GM23248 (cell line): ENCODE measurements at places on chromosomes 11 and 22. TPM values are rescaled to one million over a fixed set of nuclear protein-coding genes. Genes with fewer than 3 reads are reported as not detected.
A peak's percentile ranks its signal among the peaks of the same experiment; 100 is the strongest.

The SHANK3 gene
- total RNA-seq, result 0.51 and 0.97 TPM in 2 replicates

DNA sequence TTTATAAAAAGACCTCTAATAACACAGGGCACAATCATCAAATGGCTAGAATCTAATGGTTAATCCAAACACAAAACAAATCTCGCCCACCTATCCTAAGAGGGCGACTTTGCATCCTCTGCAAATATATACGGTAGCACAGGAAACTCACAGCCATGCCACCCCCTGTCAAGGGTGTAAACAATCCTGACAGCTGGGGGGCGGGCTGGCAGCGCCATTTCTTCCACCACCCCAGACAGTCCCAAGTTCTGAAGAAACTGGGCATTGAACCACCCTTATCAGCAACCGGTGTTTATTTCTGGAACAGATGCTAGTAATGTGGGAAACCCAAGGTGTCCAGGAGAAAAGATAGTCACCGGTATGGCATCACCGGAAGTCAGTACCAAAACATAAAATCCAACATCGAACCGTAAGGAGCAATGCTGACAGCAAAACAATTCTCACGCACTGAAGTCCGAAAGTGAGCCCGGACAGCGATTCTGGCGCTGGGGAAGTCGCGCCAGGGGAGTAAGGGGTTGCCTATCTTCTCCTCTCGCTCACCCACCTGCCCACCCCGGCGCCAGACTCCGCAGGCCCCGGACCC is 825 bp downstream of the FBXO3 start:
- no peaks in the 10 kb centered on the region for H3K27me3 ChIP-seq
- H3K4me3 ChIP-seq, result peak overlapping the region; percentile 95
- peak overlapping the region; percentile 27; the same call in 1 of the 2 replicates for H3K27ac ChIP-seq
- peaks cover 5% of the 10 kb centered on the region; the same call in 1 of the 2 replicates for H3K36me3 ChIP-seq
- peak; percentile 58 for DNase-seq

GRCh38 chr11:13149991-13150390 is 127.6 kb upstream of the BMAL1 start:
- H3K27me3 ChIP-seq, result no peaks in the 10 kb centered on the region
- DNase-seq, result no peak
- H3K27ac ChIP-seq, result no peak overlapping the region
- H3K4me1 ChIP-seq, result no peaks in the 10 kb centered on the region

DNA sequence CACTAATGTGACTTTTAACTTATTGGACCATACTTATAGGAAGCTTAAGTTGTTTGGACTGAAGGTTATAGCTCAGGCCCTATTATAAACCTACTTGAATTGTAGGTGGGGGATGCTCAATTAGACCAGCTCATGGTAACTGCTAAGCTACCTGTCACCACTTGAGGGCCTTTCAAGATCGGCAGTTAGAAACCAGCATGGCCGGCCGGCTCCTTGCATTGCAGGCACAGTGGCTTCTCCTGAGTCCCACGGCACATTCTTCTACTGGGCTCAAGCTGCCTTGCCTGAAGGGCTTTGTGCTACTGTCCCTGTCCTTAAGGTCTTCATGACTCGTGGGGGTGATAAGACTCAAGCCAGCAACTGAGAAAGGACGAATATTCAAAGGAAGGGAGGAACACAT is 70.8 kb downstream of the TBC1D22A start:
- H3K27me3 ChIP-seq, result no peaks in the 10 kb centered on the region
- H3K36me3 ChIP-seq, result peaks cover 10% of the 10 kb centered on the region
- peaks cover 30% of the 10 kb centered on the region for H3K4me1 ChIP-seq

DNA sequence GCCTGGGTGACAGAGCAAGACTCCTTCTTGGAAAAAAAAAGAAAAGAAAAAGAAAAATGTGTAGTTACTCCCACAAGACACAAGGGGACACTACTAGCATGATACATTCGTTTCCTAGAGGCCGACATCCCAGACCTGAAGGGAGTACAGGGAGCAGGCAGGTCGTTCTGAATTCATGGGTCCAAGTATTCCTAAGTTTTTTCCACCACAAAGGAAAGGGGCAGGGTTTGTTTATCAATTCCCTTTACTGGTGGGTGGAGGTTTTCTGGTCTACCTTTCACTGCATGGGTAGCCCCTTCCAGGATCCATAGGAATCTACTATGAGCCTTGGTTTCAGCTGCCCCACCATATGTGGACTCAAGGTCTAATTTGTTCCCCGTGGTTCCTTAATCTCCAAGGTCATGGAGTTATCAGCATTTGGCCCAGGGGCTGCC is 11.8 kb downstream of the TIGD3 start:
- H3K27ac ChIP-seq, result 0 out of 2 replicates have a peak overlapping the region, but pooled peaks have one; percentile 2
- H3K4me3 ChIP-seq, result no peak overlapping the region
- DNase-seq, result peak; percentile 90
- peaks cover 6% of the 10 kb centered on the region for H3K4me1 ChIP-seq
- no peaks in the 10 kb centered on the region for H3K27me3 ChIP-seq
- no peaks in the 10 kb centered on the region for H3K36me3 ChIP-seq

GRCh38 chr22:20660441-20661054 is 113.4 kb upstream of the SERPIND1 start:
- H3K27me3 ChIP-seq, result peaks cover 47% of the 10 kb centered on the region
- no peak overlapping the region for H3K27ac ChIP-seq
- no peak for DNase-seq
- H3K4me3 ChIP-seq, result no peak overlapping the region
- no peaks in the 10 kb centered on the region for H3K4me1 ChIP-seq

- peaks cover 47% of the 10 kb centered on the region for H3K27me3 ChIP-seq
- H3K4me3 ChIP-seq, result no peak overlapping the region
- no peak overlapping the region for H3K27ac ChIP-seq
- no peak for DNase-seq
- no peaks in the 10 kb centered on the region for H3K36me3 ChIP-seq
These were observed 9.2 kb upstream of the ANO1 start for GRCh38 chr11:70068950-70069349.

The OR8G5 gene
- not detected in 2 replicates for total RNA-seq

The TSGA10IP gene
- 0.13 TPM in 1 of 2 replicates, not detected in the other for total RNA-seq

The NRGN gene
- 0.32 TPM in 1 of 2 replicates, not detected in the other for total RNA-seq

DNA sequence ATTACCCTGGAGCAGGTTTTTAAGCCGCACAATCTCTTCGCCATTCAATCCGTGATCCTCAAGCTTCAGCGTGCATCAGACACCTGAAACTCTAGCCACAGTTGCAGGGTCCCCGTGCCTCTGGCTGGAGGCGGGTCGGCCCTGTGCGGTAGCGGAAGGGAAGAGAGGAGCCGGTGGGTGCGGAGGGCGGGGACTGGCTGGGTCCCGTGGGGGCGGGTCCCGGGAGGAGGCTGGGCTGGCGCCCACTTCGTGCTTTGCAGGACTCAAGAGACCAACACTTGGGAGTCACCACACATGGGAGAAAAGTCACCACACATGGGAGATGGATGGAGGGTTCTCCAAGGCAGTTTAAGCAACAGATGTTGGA is 772 bp downstream of the C22orf15 start:
- no peak overlapping the region for H3K4me3 ChIP-seq
- no peaks in the 10 kb centered on the region for H3K27me3 ChIP-seq
- H3K36me3 ChIP-seq, result no peaks in the 10 kb centered on the region
- no peak overlapping the region for H3K27ac ChIP-seq
- no peak for DNase-seq

DNA sequence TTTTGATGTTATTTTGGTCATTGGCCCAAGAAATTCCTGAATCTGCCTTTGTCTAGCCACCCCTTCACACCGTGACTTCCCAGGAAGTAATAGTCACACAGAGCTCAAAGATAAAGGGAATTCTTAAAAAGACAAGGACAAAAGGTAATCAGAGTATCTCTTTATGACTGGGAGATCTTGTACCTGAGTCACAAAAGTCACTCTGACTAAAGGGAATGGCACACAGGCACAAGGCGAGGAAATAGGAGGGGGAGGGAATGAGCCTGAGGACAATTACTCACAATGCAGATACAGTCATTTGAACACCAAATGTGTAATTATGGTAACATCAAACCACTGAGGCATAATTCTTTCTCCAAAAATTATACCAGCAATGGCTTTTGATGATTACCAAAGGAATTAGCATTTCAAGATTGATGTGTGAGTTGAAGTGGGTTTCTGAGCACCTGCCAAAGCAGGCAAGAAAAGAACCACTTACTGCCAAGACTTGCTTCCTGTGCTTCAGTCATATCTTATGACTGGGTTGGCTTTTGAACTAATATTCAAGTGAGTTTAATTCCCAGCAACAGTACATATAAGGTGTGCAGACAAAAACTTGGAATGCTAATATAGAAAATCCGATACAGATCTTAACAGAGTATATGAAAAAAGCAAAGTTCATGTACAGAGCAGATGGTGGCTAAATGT is 856.4 kb downstream of the LRRC4C start:
- H3K4me1 ChIP-seq, result no peaks in the 10 kb centered on the region
- no peak overlapping the region for H3K27ac ChIP-seq
- H3K4me3 ChIP-seq, result no peak overlapping the region
- H3K36me3 ChIP-seq, result no peaks in the 10 kb centered on the region
- H3K27me3 ChIP-seq, result no peaks in the 10 kb centered on the region

DNA sequence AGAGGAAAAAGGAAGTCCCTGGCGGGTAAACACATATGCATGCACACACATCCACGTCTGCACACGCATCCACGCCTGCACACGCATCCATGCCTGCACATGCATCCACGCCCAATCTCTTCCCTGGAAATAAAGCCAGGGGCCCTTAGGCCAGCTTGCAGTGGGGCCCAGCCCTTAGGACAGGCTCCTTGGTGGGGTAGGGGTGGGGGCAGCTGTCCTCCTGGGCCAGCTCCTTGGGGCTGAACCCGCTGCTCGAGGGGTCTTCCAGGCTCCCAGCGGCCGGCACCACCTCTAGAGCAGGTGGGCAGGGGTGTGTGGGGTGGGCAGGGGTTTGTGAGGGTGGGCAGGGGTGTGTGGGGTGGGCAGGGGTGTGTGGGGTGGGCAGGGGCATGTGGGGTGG is 1.9 kb downstream of the C11orf21 start:
- H3K36me3 ChIP-seq, result no peaks in the 10 kb centered on the region
- no peak for DNase-seq
- no peaks in the 10 kb centered on the region for H3K4me1 ChIP-seq
- peaks cover 6% of the 10 kb centered on the region; the same call in 1 of the 2 replicates for H3K27me3 ChIP-seq
- no peak overlapping the region for H3K4me3 ChIP-seq

GRCh38 chr11:92659793-92660192 is 309.7 kb upstream of the MTNR1B start:
- H3K27me3 ChIP-seq, result no peaks in the 10 kb centered on the region
- H3K27ac ChIP-seq, result no peak overlapping the region
- no peak overlapping the region for H3K4me3 ChIP-seq
- H3K4me1 ChIP-seq, result no peaks in the 10 kb centered on the region
- no peak for DNase-seq

The MMP13 gene
- total RNA-seq, result not detected in 2 replicates

DNA sequence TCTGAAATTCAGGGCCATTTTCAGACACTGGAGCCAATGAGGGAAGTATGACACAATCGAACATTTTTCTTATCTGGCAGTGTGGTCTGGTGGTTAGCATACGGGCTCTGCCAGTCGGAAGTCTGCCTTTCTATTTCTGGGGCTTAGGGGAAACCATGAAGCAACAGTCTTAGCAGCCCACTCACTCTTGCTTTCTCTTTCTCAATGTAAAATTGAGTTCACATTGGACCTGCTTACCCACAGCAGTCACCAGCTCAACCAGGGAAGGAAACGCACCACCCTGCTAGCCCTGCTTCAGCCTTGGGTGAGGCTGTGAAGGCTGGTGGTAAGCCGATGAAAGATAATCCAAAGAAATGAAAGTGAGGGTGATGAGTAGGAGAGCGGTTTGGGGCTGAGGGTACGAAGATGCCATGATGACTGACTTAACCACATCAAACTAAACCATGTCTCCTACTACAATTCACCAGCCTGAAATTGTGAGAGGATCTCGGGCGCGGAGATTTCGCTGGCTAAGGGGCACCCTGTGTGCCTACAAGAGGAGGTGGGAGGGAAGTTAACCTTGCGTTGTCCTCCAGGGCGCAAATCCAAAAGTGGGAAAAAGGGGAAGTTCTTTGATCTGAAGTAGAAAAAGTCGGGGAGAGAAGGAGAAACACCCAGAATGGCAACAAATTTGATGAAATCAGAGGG is 2.0 kb upstream of the LMO2 start:
- H3K4me1 ChIP-seq, result peaks cover 8% of the 10 kb centered on the region
- no peaks in the 10 kb centered on the region for H3K36me3 ChIP-seq
- no peak overlapping the region for H3K4me3 ChIP-seq
- H3K27ac ChIP-seq, result no peak overlapping the region
- H3K27me3 ChIP-seq, result no peaks in the 10 kb centered on the region; the same call in 1 of the 2 replicates

GRCh38 chr11:67572747-67573419 is 10.7 kb upstream of the GSTP1 start:
- no peak overlapping the region for H3K27ac ChIP-seq
- no peaks in the 10 kb centered on the region for H3K4me1 ChIP-seq
- H3K4me3 ChIP-seq, result no peak overlapping the region

- peaks cover 10% of the 10 kb centered on the region; the same call in 1 of the 2 replicates for H3K36me3 ChIP-seq
- H3K27ac ChIP-seq, result peak overlapping the region; percentile 17
- no peaks in the 10 kb centered on the region for H3K27me3 ChIP-seq
- peaks cover 16% of the 10 kb centered on the region for H3K4me1 ChIP-seq
These were observed 108.9 kb downstream of the KIRREL3 start for GRCh38 chr11:126891556-126892217.

DNA sequence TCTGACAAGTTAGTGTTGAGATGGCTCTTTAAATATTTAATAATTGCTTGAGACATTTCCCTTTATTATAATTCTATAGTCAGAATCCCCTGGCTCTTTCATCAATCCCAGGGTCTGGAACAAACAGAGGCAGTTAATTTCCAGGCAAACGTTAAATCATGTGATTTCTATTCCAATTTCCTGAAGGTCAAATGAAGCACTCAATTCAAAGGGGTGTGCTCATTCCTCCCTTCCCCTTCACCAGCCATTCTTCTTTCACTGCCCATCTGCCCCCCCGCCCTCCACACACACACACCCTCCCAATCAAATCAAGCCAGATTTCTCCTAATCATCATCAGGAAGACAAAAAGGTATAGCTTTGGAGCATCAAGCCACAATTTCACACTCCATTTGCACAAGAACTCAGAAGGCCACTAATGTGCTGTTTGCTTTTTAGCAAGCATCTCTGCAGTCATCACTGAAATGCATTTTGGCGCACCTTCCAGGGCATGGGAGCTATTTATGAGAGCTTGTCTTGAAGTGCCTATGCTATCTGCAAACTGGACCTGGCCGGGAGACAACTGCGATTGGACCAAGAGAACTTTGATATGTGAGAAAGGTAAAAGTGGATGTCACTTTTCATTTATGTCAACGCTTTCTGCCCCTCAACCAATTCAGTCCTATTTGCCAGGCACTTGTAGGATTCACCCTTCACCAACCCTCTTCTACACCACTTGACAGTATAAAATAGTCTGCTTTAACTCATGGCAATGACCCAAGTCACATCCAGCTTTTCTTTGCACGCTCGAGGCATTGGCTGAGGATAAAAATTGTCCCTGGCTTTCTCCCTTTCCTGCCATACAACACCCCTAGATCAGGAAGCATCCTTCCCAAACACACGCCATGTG is 315.1 kb upstream of the API5 start:
- H3K4me1 ChIP-seq, result no peaks in the 10 kb centered on the region
- DNase-seq, result no peak
- no peaks in the 10 kb centered on the region for H3K27me3 ChIP-seq
- no peaks in the 10 kb centered on the region for H3K36me3 ChIP-seq

The PCF11 gene
- total RNA-seq, result 19.7 and 38.2 TPM in 2 replicates

- no peaks in the 10 kb centered on the region for H3K36me3 ChIP-seq
- no peaks in the 10 kb centered on the region for H3K27me3 ChIP-seq
- H3K4me1 ChIP-seq, result no peaks in the 10 kb centered on the region
- no peak overlapping the region for H3K27ac ChIP-seq
These were observed 590.3 kb upstream of the TENM4 start for GRCh38 chr11:80031014-80031600.

- DNase-seq, result no peak
- no peaks in the 10 kb centered on the region for H3K4me1 ChIP-seq
- H3K36me3 ChIP-seq, result no peaks in the 10 kb centered on the region
- H3K4me3 ChIP-seq, result no peak within 1 kb of the TSS
These were observed at the start of gene TRPM5 for GRCh38 chr11:2443881-2444820. TSS of gene TRPM5 (minus strand) at chr11:2444514. CDS start at chr11:2423036, 21,478 bp downstream.
